Myocyte (in vitro differentiated cells): ENCODE measurements at places on chromosomes 11 and 22.

GRCh38 chr22:44572414-44573207, 74.6 kb upstream of the RTL6 start:
- no peak for DNase-seq

DNA sequence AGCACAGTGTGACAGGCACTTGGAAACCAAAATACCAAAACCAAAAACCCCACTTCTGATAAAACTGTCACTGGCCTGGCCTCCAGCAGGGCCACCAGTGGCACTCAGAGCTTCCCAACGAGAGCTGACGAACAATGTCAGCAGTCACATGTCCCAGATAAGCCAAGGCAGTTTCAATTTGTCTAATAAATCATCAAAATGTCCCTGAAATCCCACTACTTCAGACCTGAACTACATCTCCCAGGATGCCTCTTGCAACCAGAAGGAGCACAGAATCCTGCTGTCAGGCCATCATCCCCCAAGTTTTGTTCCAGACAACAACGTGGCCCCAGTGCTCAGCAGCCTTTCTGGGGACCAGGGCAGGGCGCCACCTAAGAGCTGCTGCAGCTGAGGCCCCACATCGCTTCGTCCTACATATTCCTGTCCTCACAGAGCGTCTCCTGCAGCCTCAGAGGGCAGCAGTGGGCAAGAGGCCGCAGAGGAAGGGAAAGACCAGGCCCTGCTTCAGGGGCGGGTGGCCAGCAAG, 25.1 kb downstream of the LRFN4 start:
- no peak for DNase-seq

- peak; percentile 64 for DNase-seq
Observed at GRCh38 chr11:17188675-17189074, 19.1 kb downstream of the PIK3C2A start.

DNA sequence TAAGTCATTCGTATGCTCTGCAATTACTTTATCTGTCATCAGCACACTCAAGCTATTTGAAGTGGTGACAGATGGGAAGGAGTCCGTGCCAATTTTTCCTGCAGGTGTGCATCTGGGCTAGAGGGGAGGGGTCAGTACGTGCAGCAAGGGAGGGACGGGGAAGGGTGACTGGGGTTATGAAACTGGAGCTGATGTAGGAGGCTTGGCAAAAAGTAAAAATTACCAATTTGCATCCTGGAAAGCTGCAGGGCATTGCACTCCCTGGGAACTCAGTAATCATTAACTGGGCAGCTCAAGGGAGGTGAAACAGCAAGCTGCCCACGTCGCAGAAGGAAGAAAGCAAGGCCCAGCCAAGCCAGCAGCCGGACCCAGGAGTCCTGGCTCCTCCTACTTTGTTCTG, 87.1 kb upstream of the TMEM45B start:
- no peak for DNase-seq

DNA sequence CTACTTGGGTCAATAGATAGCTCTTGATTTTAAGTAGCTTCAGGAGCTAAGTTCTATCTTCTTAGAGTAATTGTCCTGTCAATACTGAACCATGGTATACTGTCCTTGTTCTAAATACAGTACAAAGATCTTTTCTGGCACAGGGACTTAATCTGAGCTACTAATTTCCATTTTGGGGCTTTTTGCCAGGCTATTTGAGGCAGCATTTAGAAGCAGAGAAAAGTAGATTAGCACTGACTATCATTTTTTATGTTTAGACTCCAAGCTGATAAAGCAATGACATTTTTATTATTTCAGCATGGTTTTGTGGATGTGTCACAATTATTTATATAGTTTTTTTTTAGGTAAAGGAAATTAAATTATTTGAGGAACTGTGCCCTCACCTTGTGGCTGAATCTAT, 163.2 kb downstream of the FAT3 start:
- no peak for DNase-seq

DNA sequence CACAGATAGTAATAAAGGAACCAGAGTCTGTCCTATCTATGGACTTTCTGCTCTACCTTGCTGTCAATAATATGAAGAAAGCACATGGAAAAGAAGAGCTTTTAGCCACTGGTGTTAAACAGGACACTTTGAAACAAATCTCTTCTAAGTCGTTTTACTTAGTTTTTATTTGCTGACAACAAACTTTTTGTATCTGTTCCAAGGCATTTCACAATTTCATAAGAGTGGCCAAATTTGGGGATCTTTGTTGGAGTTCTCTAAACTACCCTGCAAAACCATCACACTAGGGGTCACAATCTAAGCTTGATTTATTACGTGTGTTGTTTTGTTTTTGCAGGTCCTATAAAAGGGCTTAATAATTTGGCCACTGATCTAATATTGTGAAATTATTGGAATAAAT, 54.4 kb downstream of the BBOX1 start:
- DNase-seq, result no peak

DNA sequence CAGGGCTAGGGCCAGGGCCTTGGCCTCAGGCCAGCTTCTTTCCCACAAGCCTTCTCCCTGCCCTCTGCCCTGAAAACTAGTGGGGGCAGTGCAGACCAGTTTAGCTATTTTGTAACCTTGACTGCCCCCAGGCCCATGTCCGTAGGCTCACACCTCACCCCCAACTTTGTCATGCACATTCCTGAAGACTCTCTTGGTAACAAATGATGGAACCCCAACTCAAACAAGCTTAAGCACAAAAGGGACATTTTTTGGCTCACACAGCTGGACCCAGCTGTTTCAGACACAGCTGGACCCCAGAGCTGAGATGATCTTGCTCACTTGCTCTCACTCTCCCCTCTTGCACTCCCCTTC, 46.6 kb downstream of the KCNQ1OT1 start:
- peak; percentile 32 for DNase-seq

DNA sequence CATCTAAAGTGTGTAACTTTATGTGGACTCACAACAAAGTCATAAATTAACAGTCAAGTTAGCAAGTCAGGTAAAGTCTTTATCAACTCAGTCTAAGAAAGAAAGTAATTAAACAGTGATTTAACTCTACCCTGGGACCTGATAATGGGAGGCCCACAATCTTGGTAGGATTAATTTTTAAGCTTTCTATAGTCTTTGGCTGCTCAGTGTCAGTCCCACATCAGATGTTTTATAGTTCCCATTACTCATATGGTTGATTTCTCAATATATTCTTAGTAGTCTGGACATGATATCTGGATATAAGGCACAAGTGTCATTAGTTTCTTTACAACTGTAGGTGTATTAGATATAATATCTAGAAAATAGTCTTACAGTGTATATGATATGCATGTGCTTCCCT, 38.5 kb upstream of the SCN3B start:
- no peak for DNase-seq
